Heart left ventricle (tissue), 16 donors: ENCODE measurements at places on chromosomes 7 and 10. TPM values are rescaled to one million over a fixed set of nuclear protein-coding genes. Genes with fewer than 3 reads are reported as not detected.

The PLAU gene
- total RNA-seq, result 11.7 TPM

The TUBB8 gene
- total RNA-seq, result not detected

The ZDHHC4 gene
- 37.5 TPM for total RNA-seq

The LIPN gene
- not detected for total RNA-seq

The TAS2R4 gene
- total RNA-seq, result 0.12 TPM

The VSTM4 gene
- total RNA-seq, result 8.6 TPM

The AMPH gene
- 4.8 TPM for total RNA-seq

The KCND2 gene
- total RNA-seq, result 0.41 TPM

The HOXA7 gene
- not detected for total RNA-seq

The DNAH11 gene
- total RNA-seq, result 0.64 TPM

The FAM170B gene
- not detected for total RNA-seq
